Stimulated activated CD8-positive, alpha-beta memory T cell treated with anti-CD3 and anti-CD28 coated beads, Interleukin-4, amount 100 ng/mL, for 4 hours (primary cell): ENCODE measurements at places on chromosomes 11 and 22.

DNA sequence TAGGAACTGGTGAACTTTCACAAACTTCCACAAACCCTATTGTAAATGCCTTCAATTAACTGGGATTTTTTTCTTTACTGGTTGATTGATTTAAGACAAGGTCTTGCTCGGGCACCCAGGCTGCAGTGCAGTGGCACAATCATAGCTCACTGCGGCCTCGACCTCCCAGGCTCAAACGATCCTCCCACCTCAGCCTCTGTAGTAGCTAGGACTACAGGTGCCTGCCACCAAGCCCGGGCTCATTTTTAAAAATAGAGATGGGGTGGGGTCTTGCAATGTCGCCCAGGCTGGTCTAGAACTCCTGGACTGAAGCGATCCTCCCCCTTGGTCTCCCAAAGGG lies 35.7 kb upstream of the POLA2 start:
- DNase-seq: no peak

GRCh38 chr11:124597626-124598025 lies 13.6 kb upstream of the PANX3 start:
- no peak for DNase-seq

GRCh38 chr11:72658989-72659640 lies 15.1 kb downstream of the PDE2A start:
- DNase-seq: no peak

- DNase-seq: no peak
Measured at GRCh38 chr11:69926376-69927050, 107.3 kb upstream of the FGF3 start.

DNA sequence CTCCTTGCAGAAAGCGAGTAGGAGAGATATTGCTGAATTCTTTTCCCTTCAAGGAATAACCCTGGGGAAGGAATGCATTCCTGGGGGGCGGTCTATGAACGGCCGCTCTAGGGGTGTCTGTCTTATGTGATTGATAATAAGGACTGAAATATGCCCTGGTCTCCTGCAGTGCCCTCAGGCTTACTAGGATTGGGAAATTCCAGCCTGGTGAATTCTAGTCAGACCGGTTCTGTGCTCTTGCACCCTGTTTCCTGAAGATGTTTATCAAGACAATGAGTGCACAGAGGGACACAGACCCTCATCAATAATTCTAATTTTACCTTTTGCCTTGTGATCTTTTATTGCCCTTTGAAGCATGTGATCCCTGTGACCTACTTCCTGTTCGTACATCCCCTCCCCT lies 140.7 kb downstream of the LUZP2 start:
- DNase-seq: no peak
